HT1080 (cell line): ENCODE measurements at places on chromosomes 4 and X.

- DNase-seq = no peak
Observed at GRCh38 chr4:185480016-185480732, 8.6 kb upstream of the CCDC110 start.

DNA sequence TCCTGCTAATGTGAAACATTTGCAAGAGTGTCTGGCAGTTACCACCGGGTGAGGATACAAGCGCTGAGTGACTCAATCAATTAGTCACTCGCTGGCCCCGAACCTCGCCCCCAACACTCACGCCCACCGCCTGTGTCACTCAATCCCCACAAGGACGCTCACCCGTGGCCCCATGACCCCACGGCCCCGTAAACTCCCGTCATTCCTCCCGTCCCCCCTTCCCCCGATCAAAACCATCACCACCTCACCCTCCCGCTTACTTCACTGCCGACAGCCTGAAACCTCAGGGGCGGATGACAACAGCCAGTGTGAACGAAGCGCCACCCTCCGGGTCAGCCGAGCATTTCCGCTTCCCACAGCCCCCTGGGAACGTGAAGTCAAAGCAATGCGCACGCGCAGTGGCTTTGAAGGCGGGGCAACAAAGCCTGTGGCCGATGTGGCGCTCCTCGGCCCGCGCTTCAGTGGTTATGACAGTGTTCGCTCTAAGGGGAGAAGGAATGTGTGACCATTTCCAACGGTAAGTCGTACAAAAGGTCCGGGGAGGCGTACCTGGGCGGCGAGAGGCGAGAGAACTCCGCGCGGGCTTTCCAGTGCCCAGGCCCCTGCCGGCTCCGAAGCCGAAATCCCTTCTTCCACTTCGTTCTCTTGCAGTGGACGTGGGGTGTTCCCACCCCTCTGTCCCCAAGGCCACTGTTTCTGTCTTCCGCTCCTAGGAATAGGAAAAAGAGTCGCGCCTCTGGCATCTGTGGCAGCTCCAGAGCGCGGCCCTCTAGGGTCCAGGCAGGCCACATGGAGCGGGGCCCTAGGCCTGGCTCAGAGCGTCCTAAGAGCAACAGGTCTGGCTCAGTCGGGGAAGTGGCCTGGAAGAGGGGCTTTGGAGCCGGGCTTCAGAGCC, at the start of gene ZNF674:
TSS of gene ZNF674 (minus strand) at position 311 of the 895 bp plus-strand sequence. CDS start 3,334 bp downstream, outside the sequence.
- peak; percentile 91 for DNase-seq

DNA sequence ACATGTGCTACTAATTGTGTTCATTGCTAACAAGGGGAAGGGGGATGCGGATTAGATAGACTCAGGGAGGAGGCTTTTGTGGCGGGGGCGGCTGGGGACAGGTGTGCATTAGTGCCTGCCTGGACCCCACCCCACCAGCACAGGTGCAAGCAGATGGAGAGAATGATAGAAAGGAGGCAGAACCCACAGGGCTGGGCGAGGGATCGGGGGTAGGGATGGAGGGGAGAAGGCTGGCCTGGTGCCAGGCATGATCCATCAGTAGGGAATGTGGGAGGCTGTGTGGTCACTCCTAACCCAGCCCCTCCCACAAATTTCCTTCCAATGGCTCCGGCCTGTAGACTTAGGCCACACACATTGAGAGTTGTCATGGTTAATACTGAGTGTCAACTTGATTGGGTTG, 30.5 kb upstream of the CRMP1 start:
- peak; percentile 34 for DNase-seq

DNA sequence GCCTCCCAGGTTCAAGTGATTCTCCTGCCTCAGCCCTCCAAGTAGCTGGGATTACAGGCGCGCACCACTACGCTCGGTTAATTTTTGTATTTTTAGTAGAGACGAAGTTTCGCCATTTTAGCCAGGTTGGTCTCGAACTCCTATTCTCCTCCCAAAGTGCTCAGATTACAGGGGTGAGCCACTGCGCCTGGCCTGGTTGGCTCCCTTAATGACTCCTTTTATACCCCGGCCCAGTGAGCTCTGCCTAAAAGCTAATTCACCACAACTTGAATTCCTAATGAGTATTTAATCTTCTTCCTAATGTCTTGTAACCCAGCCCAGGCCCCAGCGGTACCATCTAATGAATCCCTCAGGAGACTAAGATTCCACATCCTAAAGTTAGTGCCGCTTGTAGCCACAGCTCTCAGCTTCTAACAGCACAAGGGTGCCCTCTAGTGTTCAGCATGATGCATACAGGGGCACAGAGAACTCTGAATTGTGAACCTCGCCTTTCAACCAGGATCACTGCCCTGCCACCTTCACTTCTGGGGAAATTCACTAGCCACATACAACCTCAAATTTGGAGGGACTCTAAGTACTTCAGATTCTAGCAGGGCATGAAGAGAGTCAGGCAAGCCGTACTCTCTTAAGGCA, 89.5 kb downstream of the OR13H1 start:
- DNase-seq = peak; percentile 36

GRCh38 chr4:8198206-8198905, 734 bp upstream of the SH3TC1 start:
- no peak for DNase-seq

- DNase-seq = peak; percentile 39
Observed at GRCh38 chr4:62528874-62529273, 1328.7 kb downstream of the ADGRL3 start.

DNA sequence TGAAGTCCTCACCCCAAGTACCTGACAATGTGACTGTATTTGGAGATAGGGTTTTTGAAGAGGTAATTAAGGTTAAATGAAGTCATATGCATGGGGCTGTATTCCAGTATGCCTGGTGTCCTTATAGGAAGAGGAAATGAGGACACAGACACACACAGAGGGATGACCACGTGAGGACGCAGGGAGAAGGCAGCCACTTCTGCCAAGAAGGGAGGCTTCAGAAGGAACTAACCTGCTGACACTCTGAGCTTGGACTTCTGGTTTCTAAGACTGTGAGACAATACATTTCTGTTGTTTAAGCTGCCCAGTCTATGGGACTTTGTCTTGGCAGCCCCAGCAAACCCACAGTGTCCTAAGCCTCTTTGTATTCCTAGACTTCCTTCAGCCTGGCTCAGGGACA, 3.0 kb upstream of the SLC2A9 start:
- no peak for DNase-seq

DNA sequence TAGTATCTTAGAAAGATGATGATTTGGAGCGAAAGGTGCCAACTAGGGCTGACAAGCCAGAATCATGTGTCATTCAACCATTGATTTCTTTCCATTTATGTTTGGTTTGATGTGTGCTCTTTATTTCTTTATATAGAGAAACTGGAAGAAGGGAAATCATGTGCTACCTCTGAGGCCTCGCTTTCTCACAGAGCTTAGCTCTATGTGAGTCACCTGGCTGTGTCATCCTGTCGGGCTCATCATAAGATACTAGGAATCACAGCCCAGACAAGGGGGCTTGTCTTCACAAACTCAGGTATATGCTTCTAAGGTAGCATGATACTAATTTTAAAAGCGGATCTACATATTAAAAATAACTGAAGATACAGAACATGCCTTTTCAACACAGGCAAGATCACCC, 81.7 kb upstream of the GPM6B start:
- peak; percentile 49 for DNase-seq
